GM13976 (cell line): ENCODE measurements at places on chromosomes 2 and 18.

GRCh38 chr2:212083492-212083891, 455.1 kb downstream of the ERBB4 start:
- DNase-seq, result no peak

DNA sequence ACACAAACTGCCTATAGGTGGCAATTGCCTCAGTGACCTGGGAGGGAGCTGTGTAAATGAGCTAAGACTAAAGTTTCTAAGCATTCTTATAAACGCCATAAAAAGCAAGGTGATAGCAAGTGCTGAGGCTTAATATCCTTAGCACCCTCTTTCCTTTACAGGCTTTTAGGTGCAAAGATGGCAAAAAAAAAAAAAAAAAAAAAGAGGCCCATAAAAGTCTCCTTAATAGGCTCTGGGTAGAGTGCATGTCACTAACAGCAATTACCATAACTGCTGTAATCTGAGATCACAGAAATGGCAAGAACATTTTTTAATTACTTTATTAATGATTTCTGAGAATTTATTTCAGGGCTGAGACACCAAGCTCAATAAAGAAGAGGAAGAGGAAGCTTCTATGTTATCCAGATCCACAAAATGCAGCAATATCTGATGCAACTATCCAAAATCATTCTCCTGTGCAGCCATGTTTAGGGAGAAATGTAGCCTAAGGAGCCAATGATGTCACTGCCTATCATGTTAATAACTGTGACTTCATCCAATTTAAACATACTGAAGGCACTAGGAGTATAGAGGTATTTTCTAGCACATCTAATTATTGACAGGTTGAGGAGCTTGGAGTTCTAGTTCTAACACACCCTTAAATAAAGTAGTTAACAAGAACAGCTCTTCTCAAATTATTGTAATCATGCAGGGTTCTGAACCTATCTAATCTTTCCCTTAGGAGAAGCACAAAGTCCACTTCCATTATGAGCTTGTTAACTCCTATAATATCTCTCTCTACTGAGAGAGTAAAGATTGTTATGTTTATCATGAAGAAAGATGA, 804.3 kb upstream of the ACVR2A start:
- no peak for DNase-seq

- DNase-seq, result no peak
These were observed 66.7 kb downstream of the SPATS2L start for GRCh38 chr2:200373231-200373630.

DNA sequence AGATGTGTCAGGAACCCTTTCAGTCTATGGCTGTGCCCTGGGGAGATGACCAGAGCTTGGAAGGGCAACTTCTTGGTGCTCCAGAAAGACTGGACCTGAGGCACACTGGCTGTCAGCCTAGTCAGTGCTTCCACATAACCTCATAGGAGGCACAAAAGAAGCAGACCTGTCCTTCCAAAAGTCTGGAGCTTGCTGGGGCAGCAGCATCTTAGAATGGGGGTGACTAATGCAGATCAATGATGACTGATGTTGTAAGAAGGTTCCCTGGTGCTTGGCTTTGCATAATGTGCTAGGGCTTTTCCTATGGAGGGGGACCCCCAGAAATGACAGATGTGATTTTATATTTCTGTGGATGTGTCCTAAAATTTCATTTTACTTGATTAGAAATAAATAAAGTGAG, 255.7 kb upstream of the THUMPD2 start:
- DNase-seq, result no peak

DNA sequence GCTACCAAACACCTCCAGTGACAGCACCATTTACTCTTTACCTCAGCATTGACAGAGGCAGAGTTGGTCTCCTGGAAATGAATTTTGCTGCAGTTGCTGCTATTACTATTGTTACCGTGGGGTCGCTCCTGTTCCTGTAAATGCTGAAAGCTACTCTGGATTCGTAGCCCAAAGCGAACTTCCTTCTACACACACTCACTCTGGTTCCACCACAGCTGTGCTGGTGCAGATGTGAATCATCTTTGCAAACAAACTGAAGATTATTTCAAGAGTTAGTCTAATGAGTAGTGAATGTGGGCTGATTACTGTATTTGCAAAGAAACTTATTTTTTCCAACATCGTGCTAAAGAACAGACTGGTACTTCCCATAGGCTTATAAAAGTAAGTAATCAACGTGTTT, 304.0 kb downstream of the LPIN1 start:
- no peak for DNase-seq

- no peak for DNase-seq
These were observed 30.7 kb downstream of the AQP12A start for GRCh38 chr2:240722376-240722775.

- DNase-seq, result no peak
These were observed 21.0 kb upstream of the TMEM237 start for GRCh38 chr2:201664334-201664733.

DNA sequence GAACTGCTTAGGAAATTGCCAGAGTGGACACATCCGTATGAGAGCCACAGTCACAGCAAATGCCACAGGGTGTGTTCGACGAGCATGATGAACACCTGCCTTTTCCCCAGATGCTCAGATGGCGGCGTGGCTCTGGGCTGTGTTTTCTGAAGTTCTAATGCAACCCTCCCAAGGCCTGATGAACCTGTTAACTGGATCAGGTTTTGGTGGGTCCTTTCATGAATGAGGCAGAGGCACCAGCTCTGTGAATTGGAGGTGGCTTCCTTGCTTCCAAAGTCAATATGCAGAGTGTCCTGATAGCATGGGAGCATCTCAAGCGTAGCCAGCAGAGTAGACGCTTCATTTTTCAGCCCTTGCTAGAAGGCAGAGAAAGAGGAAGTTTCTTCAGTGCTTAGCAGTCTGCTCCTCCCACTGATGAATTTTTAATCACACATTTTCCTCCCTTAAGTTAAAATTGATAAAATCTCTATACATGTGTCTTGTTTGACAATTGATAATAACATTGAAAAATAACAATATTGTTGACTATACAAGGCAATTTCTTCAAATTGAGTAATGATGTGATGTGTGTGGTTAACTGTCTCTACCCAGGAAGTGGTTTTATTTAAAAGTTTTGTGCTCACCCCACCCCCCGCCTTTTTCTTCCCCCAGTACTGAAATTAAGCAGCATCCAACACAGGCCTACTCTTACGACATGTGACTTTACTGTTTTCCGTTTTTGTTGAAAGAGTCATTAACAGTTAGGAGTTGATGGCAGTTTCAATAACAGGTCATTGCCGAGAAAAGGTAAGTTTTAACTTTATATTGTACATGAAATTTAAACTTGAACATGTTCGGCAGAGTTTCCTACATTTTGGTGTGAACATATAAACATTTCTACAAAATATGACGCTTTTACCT, at the start of gene ARHGAP15:
ARHGAP15 (plus strand) TSS at position 739 of the 900 bp plus-strand sequence.
- DNase-seq, result peak; percentile 55

GRCh38 chr2:30239308-30239985, 8.1 kb downstream of the LBH start:
- DNase-seq, result peak; percentile 65

DNA sequence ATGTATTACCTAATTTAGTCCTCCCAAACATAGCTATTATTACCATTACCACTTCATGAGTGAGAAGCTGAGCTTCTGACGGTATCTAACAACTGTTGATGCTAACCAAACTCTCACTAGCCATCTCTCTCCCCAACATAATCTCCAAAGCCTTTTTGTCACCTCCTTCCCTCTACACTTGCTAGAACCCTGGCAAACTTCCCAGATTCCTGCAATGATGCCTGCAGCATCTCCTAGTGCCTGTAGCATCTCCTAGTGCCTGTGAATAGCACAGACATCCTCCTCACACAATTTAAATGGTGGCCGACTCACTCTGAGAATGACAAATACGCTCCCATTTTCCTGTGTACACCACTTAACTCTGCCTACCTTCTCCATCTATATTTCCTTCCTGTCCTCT, 126.7 kb downstream of the STK39 start:
- no peak for DNase-seq

DNA sequence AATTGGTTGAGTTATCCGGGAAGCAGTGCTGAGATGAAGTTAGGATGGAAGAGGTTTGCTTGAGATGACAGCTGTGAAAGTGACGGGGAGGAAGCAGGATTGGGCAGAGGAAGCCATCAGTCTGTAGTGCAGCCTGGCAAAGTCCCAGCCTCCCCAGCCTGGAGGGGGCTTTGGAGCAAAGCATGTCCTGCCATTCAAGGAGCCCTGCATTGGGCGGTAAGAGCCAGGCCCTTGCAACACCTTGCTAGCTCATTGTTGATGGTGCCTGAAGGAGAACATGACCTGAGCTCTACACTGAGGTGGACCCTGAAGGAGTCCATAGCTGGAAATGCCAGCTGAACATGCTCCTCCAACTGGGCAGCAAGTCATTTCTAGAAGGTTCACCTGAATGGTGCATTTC, 228.9 kb downstream of the ACKR3 start:
- DNase-seq, result no peak

- DNase-seq, result no peak
These were observed 106.9 kb upstream of the HDAC4 start for GRCh38 chr2:239507576-239508258.

DNA sequence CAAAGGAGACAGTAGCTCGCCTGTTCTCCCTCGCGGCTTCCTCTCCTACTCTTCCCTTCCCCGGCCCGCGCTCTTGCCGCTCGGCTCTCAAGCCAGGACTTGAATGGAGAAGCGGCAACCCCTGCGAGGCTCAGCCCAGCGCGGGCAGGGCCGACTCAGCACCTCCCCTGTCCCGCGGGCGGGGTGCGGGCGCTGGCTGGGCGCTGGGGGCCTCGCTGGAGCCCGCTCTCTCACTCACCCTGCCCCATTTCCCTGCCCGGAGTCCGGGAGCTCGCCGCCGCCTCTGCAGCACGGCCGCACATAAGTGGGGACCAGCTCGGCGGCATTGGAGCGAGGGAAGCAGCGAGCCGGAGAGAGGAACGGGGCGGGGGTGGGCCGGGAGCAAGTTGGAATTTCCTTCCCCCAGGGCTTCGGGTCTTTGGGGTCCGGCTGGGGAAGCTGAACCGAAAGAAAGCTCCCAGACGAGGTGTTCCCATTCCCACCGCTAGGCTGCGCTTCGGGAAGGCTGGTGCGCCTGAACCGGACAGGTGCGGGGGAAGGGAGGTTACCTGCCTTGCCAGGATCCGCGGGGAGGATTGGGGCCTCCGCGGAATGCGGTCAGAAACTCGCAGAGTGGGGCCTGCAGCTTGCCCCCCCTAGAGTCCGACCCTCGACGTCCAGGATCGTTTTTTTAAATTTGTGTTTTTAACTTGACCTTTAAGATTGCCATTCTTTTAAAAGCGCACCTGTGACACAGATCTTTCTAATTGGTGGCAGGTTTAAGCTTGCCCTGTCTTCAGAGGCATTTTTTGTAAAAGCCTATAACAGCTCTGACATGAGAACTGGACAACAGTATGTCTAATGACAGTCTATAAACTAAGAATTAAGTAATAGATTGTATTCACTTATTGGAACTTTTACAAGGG, at the start of gene COBLL1:
COBLL1 (minus strand) TSS at position 105 of the 905 bp plus-strand sequence. CDS start 627 bp downstream, outside the sequence.
- peak; percentile 59 for DNase-seq

DNA sequence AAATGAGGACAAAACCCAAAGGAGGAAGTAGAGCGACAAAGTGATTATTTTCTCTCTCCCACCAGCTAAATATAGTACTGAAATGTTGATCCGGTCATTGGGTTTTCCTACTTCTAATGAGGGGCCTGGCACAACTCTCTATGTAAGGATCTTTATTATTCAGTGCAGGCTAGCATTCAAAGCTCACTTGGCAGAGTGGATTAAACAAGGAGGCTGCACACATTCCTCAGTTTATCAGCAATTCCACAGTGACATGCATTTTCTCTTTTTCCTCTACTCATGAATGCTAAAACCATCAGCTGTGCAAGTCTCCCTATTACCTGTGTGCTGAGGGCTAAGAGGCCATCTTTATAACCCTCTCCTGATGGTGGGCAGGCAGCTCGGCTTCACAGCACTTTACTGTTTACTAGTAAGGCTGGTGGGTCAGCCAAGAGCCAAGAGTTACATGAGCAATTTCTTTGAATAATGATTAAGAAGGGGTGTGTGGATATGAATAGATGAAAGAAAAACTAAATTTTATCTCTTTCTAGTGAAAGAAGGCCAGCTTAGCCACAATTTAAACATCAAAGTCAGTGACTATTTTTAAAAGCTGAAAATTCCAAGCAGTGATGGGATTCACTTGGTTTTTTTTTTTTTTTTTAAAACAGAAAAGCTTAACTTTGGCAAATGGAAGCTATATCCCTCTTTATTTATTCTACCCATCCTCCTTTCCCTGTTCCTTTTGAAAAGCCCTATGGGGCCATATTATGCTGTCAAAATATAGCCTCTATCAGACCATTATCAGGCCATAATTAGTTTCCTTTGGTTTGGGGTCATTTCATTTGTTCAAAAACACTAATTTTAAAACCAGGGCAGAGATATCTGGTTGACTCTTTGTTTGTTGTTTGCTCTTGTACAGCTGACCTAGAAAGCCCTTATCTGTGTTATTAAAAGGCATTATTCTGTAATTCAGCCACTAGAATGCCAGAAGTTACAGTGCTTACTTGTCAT, 111.0 kb downstream of the RBM43 start:
- DNase-seq, result no peak

GRCh38 chr2:151051574-151052220, 210.0 kb downstream of the RBM43 start:
- peak; percentile 42 for DNase-seq

DNA sequence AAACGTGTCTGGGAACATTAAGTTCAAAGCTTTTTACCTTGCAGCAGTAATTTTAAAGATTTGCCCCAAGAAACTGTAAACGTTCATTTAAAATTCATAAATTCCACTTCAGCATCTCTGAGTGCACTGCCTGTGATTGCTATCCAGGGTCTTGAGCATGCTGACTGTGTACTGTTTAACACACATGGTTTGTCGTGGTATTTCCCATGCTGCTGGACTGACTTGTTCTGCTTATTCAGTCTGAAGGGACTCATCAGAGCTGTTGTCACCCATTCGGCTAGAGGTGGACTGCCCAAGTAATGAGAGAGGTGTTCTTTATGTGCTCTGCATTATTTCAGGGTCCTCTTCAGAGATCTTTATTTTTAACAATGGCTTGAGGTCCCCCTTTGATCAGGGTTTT, 53.1 kb downstream of the RHBDD1 start:
- no peak for DNase-seq

DNA sequence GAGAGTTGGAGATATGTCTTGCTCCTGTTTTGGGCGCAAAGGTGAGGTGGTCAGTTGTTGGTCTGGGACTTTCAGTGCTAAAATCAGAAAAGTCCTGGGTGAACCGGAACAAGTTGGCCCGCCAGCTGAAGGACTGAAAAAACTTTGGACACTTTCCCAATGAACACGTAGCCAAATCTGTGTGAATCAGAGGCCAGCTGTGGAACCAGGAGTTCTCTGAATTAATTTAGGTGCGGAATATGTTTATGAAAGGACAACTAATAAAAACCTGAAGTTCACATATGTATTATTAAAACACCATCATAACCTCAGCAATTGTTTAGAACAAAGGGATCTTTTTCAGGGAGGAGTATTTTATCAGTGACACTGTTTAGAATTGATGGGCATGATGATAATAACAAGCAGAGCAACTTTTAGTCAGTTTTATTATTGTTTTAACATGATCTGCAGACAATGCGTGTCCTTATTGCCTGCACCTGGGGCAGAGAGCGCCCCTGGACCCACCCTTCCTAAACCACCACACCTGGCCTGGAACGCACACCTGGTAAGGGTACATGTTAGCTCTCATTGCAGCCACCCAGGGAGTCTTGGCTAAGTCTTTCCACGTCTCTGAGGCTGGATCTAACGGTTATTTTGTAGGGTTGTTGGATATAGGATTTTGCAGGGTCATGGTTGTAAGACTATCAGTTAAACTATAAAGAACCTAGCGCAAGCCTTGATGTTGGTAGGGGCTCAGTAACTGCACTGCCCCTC, 9.9 kb upstream of the ODC1 start:
- no peak for DNase-seq
